ENCODE measurements at places on chromosomes 3 and 15. TPM values are rescaled to one million over a fixed set of nuclear protein-coding genes. Genes with fewer than 3 reads are reported as not detected.

MME gene
- 59.3 TPM for total RNA-seq

CACNA2D2 gene
- total RNA-seq, result 1.4 TPM

PRRT3 gene
- total RNA-seq, result 0.95 TPM

DNA sequence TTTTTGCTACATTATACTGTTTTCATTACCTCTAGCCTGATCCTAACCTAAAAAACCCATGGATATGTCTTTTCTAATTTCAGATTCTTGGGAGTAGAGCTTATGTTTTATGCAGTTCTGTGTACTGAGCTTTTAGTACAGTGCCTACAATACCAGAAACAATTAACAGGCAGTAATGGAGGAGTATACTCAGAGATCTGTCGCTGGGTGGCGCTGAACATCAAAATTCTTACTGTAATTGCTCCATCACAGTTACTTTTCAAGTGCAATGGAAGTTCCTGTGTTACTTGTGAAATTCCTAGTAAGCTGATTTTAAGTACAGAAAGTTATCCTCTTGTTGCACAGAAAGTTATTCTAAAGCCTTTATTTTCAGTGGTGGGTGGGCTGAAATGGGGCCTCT, 66.9 kb downstream of the RNF13 start:
- DNase-seq, result no peak

CD96 gene
- 7.6 TPM for total RNA-seq

TRPM1 gene
- total RNA-seq, result not detected

GRCh38 chr3:57164657-57165573, at the start of gene IL17RD:
TSS of gene IL17RD (minus strand) at chr3:57165353. CDS start at chr3:57165286, 67 bp downstream.
- no peak for DNase-seq

DNA sequence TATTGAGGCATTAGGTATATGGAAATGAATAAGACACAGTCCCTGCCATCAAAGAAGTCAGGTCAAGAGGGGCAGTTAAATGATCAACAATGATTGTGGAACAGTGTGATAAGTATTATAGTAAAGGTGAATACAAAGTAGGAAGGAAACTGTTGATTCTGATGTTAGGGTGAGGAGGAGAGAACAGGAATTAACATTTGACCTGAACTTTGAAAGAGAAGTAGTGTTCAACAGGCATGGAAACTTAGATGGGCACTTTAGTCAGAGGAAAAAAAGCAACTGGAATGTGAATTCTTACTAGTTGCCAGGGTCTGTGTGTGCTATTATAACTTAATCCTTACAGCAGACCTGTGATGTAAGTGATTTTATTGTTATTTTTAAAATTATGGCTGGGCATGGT, 17.6 kb downstream of the HACD3 start:
- no peak for DNase-seq

DNA sequence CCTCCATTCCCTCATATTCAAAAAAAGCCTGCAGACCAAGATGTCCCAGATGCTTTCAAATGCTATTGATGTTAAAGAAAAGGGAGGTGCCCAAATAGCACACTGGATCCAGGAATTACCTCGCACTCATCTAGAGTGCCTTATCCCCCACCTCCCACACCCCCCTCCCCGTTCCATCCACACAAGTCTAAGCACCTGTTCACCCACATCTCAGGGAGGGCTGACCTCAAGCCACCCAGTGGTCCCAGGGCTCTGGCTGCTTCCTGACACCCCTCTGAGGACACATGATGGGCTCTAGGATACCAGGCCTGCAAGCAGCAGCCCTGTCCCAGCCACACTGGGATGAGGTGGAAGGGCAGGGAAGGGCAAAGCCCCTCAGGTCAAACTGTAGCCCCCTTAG, 4.8 kb downstream of the RBPMS2 start:
- no peak for DNase-seq

- DNase-seq, result no peak
Observed at GRCh38 chr3:127572186-127572585, 18.3 kb downstream of the TPRA1 start.

CELF6 gene
- total RNA-seq, result 1.5 TPM

DNA sequence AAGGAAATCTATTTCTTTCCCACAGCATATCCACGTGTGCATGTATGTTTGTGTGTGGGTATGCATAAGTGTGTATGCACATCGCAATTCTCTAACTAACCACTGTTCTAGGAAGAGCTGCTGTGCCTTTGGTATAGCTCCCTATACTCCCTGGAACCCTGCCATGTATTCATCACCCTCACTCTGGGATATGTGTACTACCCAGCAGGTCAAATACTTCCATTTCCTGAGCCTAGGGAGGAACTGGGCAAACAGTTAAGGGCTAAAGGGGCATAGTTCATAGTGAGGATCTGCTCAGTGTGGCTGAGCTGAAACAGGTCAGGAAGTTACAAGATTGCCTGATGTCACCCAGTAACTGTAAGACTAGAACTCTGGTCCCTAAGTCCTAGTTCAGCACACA, 260.4 kb downstream of the RPLP1 start:
- DNase-seq, result no peak

DNA sequence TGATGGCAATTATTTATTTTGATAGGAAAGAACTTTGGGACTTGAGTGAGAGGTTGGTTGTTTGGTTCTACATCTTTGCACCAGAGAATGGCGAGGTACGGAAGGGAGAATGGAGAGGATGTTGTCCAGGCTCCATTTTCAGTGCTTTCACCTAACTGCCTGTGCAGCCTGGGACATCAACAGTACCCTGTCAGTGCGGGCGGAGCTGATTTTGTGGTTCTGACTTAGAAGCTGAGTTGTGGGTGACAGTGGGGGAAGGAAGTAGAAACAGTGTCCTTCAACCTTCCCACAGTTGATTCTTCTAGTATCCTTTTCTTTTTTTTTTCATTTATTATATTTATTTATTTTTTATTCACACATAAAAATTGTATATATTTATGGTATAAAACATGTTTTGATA, 95.3 kb downstream of the TIGIT start:
- no peak for DNase-seq

- DNase-seq, result no peak
Observed at GRCh38 chr3:84444726-84445521, 513.9 kb upstream of the CADM2 start.

DNA sequence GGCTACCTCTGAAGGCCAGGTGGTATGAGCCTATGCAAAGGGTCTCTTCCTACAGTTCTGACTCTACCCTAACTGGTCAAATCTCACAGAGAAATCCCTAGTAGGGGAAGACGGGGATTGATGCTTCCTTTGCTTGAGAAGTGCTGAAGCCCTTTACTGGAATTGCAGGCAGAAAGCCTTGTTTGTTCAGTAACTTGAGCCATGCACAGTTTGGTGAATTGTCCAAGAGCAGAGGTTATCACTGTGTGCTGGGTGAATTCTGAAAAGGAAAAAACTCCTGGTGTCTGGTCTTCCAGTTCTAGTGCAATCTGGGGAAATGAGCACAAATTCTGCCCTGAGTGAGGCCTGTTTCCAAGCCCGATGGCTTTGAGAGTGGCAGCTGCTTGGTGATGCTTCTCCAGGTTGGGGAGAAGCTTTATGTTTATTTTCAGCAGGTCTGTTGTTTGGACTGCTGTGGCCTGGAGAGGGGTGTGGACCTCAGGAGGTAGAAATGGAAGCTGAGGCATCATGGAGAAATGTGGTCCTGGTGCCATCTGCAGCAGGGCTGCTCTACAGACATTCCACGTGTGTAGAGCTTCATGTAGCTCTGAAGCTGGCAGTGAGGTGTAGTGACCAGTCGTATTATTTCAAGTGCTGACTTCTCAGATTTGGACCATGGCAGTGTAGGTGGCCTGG, 60.9 kb downstream of the ARNT2 start:
- DNase-seq, result no peak

- no peak for DNase-seq
Observed at GRCh38 chr3:87867001-87867400, 191.8 kb downstream of the CGGBP1 start.

GRCh38 chr15:67036775-67037555, 28.4 kb upstream of the SMAD3 start:
- DNase-seq, result no peak

- no peak for DNase-seq
Observed at GRCh38 chr3:23112491-23112890, 90.6 kb upstream of the UBE2E2 start.
